EL (cell line): ENCODE measurements at places on chromosomes 5 and 9.

DNA sequence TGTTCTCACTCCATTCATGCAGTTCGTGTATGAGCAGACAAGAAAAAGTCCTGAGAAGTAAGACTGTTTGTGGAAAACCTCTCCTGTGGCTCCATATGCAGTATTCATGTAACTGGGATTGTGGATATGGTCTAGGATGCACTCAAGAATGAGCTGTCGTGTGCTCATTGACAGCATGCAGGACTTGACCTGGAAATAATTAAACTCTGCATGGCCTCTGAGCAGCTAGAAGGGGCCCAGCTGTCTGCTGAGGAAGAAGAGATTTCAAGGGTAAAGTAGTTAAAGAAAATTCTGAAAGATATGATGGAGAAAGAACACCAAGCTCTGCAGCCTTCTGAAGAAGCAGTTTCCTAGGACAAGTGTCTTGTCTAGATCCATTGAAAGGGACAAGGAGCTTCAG lies 89.4 kb downstream of the KCTD16 start:
- no peak for DNase-seq

DNA sequence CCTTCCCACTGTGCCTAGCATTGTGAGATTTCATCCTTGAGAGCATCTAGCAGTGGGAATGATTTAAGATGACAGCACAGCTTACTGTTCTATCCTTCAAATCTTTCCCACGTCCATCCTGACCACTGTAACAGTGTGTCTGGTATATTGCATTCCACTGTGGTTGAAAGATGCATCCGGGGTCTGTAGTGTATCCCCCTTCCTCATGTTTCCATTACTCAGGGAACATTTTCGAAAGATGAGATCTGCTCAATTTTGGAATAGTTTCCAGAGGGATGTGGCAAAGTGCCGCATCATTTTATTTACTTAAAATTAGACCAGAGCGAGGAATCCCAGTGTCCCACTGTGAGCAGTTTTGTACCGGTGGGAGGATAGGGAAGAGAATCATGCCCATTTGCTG lies 407.1 kb upstream of the PAPPA start:
- DNase-seq: peak; percentile 17

DNA sequence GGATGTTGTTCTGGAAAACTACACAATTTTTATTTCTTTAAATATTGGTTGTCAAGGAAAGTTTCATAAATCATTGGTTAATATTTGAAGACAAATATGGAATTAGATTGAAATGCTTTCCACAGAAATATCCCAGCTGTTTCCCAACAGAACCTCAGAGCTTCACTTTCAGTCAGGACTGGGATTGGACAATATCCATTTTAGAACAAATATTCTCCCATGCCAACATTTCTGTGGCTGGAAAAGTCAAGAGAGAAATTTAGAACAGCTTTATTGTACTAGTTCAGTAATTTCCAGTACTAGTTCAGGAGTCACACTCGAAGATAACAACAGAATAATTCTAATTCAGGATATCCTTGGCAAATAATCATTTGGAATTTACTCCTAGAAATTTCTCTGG lies 116.1 kb upstream of the TUT7 start:
- no peak for DNase-seq

DNA sequence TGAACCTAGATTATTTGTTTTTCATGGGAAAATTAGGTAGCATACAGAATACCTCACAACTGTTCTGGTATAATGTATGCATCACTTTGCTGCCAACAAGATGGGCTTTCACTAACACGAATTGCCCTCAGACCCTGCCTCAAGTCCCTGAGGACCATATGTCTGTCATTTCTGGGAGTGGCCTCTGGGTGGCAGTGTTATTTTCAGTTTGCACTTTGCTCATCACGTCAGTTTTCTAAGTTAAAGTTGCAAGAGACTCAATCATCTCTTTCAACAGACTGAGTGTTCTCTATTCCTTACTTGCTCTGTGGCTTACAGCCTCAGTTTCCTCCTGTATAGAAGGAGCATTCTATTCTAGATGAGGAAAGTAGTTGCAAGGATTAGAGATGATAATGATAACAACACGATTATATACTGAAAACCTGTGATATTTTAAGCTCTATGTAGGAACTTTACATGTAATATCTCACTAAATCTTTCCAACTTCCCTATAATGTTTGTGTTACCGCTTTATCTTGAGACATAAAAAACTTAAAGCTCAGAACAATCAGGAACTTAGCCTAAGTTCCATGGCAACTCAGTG lies 55.7 kb downstream of the TSSK1B start:
- peak; percentile 50 for DNase-seq

GRCh38 chr5:135206862-135207261 lies 172.8 kb upstream of the PITX1 start:
- DNase-seq: no peak

DNA sequence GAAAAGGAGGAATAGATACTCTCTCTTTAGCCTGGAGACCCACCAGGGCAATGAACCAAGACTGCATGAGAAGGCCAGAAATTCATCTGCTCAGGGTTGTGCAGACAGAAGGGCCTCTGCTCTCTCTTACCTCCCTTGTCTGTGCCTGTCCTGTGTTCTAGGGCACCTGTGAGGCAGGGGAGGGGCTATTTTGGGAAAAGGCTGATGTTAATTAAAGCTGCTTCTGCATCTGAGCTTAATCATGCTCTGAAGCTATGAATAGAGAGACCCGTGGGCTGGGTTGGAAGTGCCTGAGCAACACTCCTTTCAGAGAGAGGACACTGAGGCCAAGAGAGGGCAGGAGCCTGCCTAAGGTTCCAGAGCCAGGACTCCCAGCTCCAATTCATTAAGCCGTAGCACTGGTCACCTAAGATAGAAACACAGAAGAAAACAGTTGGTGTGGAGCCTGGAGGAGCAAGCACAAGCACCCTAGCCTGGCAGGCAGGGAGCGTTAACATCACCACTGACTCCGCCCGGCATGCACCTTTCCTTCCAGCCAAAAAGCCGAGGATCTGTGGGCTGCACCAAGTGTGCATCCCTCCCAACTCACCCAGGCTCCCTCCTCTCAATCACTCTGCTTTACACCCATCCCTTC lies 31.4 kb upstream of the STING1 start:
- DNase-seq: no peak

DNA sequence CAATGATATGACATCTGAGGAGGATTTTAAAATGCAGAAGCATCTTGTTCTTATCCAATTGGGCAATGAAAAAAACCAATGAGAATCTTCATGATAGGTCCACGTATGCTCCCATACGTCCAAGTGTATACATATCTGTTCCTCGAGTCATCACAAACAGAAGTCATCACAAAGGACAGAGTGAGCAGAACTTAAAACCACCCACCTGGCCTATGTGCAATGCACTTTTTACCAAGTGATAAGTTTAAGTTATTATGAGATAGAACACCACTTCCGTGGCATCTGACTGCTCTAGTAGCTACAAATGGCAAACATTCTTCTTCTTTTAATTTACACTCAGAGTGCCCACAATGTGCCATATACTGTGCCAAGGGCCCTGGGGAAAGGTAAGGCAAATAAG lies 82.4 kb downstream of the PPP2R2B start:
- no peak for DNase-seq

- peak; percentile 18 for DNase-seq
These were observed 159.7 kb downstream of the DOCK2 start for GRCh38 chr5:169796731-169797130.

GRCh38 chr9:78806492-78807160 lies 509.7 kb downstream of the PSAT1 start:
- DNase-seq: peak; percentile 37

DNA sequence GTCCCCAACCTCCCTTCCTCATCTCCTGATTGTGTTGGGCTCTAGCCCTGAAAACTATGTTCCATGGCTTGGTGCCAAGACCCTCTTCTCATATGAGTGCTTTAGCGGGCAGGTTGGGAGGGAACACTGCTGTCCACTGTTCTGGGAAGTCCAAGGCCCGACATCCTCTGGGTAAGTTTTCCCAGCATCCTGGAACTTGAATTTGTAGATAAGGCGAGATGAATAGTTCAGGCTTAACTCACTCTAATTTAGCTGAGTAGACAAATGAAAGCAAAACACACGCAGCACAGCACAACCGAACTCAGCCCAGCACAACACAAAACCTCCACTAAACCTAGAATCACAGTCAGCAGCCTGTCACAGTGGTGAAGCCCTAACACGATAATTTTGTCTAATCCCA lies 95.3 kb upstream of the SLC28A3 start:
- DNase-seq: no peak

- no peak for DNase-seq
These were observed 16.0 kb upstream of the ACOT12 start for GRCh38 chr5:81409896-81410295.

GRCh38 chr5:96809921-96810320 lies 2.2 kb upstream of the ERAP1 start:
- DNase-seq: no peak

- DNase-seq: no peak
These were observed 29.9 kb upstream of the NRARP start for GRCh38 chr9:137331929-137332328.

GRCh38 chr9:132806723-132807421 lies 71.2 kb downstream of the AK8 start:
- peak; percentile 18 for DNase-seq

GRCh38 chr5:68479524-68479923 lies 264.0 kb downstream of the PIK3R1 start:
- no peak for DNase-seq

DNA sequence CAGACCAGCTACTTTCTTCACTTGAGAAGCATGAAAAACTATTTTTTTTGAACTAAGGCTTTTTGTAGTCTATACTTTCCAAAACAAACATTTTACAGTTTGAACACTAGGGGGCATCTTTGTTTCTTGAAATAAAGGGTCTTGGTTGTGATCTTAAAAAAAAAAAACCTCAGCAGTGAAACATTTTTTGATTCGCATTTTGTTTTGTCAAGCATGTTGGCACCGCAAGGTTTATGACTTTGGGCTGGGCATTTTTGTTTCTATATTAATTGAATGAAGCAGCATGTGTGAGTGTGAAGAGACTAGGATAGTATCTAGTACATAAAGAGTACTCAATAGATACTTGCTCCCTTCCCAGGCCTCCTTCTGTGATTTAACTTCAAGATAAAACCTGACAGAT lies 31.6 kb upstream of the ACOT12 start:
- DNase-seq: peak; percentile 53

DNA sequence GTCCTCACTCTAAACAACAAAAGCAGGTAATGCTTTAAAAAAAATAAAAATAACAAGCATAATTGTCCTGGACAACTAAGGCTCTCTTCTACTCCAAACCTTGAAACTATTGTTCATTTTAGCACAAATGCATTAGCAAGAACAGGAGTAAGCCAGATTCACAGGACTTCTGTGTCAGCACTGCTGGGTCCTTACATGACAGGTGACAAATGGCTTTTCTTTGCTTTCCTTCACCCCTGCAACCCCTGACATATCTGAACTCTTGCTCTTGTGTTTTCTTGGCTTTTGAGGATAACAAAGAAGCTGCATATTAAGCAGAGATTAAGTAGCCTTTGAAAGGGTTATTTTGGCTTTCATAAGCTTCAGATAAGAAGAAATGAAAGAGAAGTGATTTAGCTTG lies 71.1 kb downstream of the ZNF474 start:
- no peak for DNase-seq

DNA sequence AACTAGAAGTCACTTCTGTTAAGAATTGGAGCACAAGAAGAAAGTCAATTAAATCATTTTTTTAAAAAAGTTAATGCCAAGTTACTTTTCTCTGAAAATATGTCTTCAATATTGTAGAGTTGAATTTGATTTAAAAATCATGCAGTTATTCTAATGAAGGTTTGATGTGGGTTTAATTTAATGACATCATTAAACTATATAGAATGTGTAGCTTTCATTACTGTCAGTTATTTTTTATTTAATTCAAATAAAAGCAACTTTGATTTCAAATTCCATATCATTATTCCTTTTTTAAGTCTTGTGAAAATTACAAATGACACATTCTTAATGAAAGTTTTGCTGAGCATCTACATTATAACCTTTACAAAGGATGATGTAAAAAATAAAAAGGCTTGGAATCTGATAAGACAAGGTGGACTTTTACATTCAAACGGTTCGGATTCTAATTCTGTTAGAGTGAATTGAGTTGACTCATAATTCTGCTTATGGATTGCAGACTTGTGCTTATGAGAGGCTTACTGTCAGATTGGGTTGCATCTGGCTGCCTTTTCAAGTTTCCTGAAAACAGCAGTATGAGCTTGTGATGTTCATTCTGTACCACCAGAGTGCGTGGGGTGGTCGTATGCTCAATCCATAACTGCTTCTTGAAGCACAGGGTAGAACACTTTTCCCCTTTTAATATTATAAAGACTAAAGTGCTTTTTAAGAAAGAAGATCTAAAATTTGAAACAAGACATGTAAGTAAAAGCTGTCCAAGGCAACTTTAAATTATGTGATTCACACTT lies 253.0 kb upstream of the ARRDC3 start:
- DNase-seq: no peak

GRCh38 chr9:32705059-32705458 lies 69.6 kb upstream of the TAF1L start:
- peak; percentile 48 for DNase-seq

GRCh38 chr5:150044329-150044681 lies 42.0 kb downstream of the CSF1R start:
- peak; percentile 77 for DNase-seq

- DNase-seq: no peak
These were observed 232.9 kb downstream of the SYK start for GRCh38 chr9:91034521-91034920.

DNA sequence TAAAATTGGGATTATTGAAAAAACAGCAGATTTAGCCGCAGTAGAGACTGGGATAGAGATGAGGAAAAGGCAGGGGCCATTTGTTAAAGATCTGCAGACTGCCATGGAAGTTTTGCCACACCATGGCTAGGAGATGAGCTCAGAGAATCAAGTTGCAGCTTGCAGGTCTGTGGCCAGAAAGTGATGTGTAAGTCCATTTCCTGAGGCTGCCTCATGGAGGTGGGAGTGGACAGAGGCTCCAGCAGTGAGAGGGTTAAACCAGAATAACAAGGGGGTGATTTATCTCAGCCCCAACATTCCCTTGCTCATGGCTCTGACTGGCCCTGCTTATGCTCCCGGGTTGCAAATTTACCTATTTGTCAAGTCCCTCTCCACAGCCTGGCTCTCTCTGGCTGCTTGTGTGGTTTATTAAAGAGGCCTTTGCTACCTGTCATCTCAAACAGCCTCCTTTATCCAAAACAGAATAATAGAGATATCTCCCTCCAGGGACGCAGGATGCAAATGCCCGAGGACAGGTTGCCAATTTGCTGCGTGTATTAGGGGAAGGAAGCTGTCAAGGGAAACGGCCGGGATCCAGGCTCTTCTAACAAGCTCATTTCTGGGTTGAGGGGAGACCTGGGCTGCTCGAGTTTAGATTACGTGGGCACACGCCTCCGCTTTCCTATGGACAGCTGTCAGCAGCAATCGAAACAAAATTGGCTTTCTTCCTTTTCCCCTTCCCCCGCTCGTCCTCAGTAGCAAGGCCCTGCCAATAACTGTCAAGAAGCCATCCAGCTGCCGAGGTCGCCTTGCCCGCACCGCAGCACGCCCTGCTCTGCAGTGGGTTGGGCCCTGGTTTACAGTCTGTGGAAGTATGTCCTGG lies 72.8 kb upstream of the PITX1 start:
- DNase-seq: no peak
